ENCODE measurements at places on chromosomes 11 and 22. TPM values are rescaled to one million over a fixed set of nuclear protein-coding genes. Genes with fewer than 3 reads are reported as not detected.
A peak's percentile ranks its signal among the peaks of the same experiment; 100 is the strongest.

The MS4A5 gene
- not detected for total RNA-seq

DNA sequence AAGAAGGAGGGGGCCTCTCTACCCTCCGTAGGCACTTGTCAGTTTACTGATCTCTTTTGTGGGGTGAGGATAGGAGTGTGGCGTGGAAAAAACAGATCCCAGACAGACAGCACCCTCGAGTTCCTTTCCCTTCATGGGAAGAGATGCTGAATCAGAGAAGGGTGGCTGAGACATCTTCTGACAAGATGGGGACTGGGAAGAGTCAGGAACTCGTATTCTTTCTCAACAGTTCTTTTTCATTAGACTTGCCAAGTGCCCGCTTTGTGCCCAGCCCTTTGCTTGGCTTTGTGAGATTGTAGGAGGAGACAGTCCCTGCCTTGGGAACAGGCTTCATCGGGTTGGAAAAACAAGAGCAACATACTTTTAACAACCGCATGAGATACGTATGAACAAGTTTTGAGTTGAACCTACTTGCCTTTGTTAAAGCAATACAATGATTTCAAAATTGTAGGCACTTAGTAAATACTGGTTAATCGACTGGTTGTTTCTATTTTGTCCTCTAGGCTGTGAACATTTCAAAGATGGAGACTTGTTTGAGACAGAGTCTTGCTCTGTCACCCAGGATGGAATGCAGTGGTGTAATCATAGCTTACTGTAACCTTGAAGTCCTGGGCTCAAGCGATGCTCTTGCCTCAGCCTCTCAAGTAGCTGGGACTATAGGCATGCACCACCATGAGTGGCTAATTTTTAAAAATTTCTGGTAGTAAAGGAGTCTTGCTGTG lies 1.1 kb downstream of the RRM1 start:
- DNase-seq: peak; percentile 8

GRCh38 chr11:69368119-69368880 lies 74.3 kb downstream of the MYEOV start:
- DNase-seq: no peak

- DNase-seq: no peak
These were observed 110.6 kb upstream of the SERPIND1 start for GRCh38 chr22:20663137-20663828.

GRCh38 chr22:39254789-39255298 lies 10.1 kb upstream of the PDGFB start:
- peak; percentile 74 for DNase-seq
